ENCODE measurements at places on chromosomes 5 and 9. TPM values are rescaled to one million over a fixed set of nuclear protein-coding genes. Genes with fewer than 3 reads are reported as not detected.

DNA sequence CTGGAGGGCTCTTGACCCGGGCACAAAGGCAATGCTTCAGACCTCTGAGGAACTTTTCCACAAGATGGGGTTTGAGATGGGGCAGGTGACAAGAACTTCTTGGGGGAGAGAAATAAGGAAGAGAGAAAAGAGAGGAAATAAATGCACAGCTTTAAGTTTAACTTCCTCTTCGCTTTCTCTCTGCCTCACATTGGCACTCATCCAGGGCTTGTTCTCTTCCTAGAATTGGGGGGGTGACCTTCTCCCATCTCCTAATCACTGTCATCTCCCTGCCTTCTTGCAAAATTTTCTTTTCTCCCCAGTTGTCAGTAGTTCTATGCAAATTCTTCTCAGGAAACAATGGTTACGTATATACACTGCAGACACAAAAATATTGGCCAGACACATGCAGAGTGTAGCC lies 19.1 kb upstream of the ADCY2 start:
- no peak overlapping the region for H3K4me3 ChIP-seq
- H3K27ac ChIP-seq, result no peak overlapping the region
- DNase-seq, result no peak
- H3K27me3 ChIP-seq, result no peaks in the 10 kb centered on the region
- no peaks in the 10 kb centered on the region for H3K4me1 ChIP-seq

GRCh38 chr5:66694036-66694435 lies 97.8 kb downstream of the MAST4 start:
- no peak for DNase-seq
- H3K4me1 ChIP-seq, result no peaks in the 10 kb centered on the region
- H3K4me3 ChIP-seq, result no peak overlapping the region
- H3K27me3 ChIP-seq, result no peaks in the 10 kb centered on the region
- H3K36me3 ChIP-seq, result no peaks in the 10 kb centered on the region
- no peak overlapping the region for H3K27ac ChIP-seq

The DNAJC25 gene
- total RNA-seq, result 5.6 TPM

The ABO gene
- total RNA-seq, result 0.29 TPM

The EIF4EBP3 gene
- total RNA-seq, result 18.8 TPM

The CD14 gene
- 4.9 TPM for total RNA-seq
